Activated CD4-positive, alpha-beta T cell treated with anti-CD3 and anti-CD28 coated beads, Interleukin-2, amount 50 U/mL, for 4 hours (primary cell): ENCODE measurements at places on chromosomes 13 and 19.

DNA sequence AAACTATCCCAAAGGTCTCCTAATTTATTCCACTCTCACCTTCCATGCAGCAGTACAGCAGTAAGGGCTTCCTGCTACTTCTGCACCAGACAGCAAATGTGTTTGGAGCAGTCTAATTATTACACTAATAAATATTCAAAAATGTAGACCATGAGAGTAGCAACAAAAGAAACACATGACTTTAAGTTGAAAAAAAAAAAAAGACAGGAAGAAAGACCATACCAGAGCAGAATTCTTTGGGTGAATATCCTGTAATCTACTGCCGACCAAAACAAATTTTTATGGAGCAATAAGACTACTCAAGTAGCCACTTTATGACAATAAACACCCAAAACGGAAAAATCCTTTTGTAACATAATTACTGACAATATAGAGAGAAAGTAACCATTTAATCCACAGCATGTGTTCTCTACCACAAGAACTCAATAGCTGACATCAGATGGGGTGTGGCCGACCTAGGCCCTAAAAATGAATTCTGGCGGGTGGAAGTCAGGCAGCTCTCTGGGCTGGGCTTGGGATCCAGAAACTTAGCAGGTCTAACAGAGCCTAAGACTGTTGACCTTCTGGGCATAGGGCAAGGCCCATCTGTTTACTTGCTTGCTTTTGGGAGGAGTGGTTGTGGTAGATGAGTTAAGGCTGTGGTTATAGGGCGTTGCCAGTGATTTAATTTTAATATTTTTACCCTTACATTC, 4.6 kb downstream of the KLF12 start:
- DNase-seq = no peak

GRCh38 chr19:56841193-56841543, 642 bp upstream of the PEG3 start:
- DNase-seq = no peak

DNA sequence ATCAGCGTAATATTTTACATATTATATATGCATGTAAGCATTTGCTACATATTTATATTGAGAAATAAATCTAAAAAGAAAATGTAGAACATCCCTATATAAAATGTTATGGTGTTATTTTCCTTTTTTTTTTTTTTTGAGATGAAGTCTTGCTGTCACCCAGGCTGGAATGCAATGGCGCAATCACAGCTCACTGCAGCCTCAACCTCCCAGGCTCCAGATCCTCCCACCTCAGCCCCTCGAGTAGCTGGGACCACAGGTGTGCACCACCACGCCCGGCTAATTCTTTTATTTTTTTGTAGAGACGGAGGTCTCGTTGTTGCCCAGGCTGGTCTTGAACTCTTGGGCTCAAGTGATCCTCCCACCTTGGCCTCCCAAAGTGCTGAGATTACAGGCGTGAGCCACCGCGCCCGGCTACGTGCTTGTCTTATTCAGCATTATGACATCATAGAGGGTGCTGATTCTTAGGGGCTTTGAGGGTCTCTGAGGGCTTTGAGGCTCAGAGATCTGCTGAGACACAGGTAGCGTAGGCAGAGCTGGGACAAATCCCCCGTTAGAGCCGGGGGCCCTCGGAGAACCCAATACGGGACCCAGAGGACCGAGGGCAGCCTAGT, 101.9 kb downstream of the GADD45B start:
- DNase-seq = no peak

GRCh38 chr19:45952686-45953505, 20.8 kb downstream of the NOVA2 start:
- DNase-seq = peak; percentile 33

DNA sequence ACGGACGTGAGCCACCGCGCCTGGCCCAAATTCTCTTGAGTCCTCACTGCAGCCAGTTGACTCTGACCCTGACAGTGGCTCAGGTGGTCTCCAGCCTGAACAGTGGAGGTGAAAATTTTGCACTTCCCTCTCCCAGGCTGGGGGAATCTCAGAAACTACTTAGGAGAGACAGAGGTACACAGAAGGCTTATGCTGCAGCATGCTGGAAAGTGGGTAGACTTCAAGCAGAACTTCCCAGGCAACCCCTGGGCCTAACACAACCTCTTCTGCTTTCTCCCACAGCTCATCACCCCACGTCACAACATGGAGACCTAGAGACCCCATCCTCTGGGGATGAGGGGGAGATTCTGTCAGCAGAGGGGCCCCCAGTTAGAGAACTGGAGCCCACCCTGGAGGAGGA, 14.4 kb downstream of the NCAN start:
- no peak for DNase-seq

DNA sequence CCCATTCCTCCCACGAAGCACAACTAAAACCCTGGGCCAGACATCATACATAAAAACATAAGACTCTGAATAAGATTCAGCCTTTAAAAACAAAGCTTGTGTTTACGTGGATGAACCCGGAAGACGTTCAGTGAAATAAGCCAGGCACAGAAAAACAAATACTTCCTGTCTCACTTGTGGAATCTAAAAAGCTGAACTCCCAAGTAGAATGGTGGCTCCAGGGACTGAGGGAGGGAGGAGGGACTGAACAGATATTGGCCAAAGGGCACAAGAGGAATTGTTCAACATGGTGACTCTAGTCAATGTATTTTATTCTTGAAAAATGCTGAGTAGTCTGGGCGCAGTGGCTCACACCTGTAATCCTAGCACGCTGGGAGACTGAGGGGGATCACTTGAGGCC, 35.7 kb upstream of the TPM4 start:
- no peak for DNase-seq

GRCh38 chr19:52621376-52621775, 16.8 kb downstream of the ZNF83 start:
- DNase-seq = no peak

GRCh38 chr13:20174656-20175405, 14.0 kb upstream of the GJA3 start:
- DNase-seq = peak; percentile 69

- no peak for DNase-seq
Observed at GRCh38 chr13:63291701-63292100, 1876.1 kb upstream of the PCDH20 start.

- DNase-seq = no peak
Observed at GRCh38 chr13:21594715-21595545, 9.0 kb downstream of the MICU2 start.

GRCh38 chr19:55683449-55684261, 8.6 kb downstream of the EPN1 start:
- DNase-seq = no peak

- DNase-seq = peak; percentile 83
Observed at GRCh38 chr19:2171349-2172145, 7.8 kb downstream of the DOT1L start.

GRCh38 chr13:48909056-48909389, 66.7 kb upstream of the FNDC3A start:
- DNase-seq = no peak

DNA sequence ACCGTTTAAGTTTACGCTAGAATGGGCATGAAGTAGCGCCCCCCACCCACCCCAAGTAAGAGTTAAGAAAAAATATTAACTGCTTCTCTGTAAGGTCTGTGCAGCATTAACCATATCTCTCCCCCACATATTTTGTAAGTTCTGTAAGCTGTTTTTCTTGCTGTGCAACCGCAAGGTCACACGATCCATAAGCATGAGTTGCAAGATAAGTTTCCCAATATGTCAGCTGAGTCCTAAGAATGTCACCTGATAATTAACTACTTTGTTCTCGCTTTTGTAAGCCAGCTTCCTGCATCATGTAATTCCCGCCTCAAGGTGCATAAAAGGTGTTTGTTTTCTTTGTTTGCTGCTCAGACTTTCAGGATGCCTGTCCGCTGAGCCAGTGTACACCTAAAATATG, 187.0 kb downstream of the MYO16 start:
- no peak for DNase-seq

- DNase-seq = no peak
Observed at GRCh38 chr13:49516467-49516866, 20.7 kb downstream of the PHF11 start.

GRCh38 chr19:45615795-45616703, 14.0 kb upstream of the GPR4 start:
- peak; percentile 65 for DNase-seq

- DNase-seq = no peak
Observed at GRCh38 chr13:49419276-49419675, 24.6 kb downstream of the CAB39L start.

GRCh38 chr19:2678044-2678671, 24.3 kb downstream of the GNG7 start:
- DNase-seq = no peak

GRCh38 chr13:24642219-24642618, 38.0 kb upstream of the ATP12A start:
- DNase-seq = no peak

- DNase-seq = no peak
Observed at GRCh38 chr13:23806874-23807526, 82.2 kb downstream of the MIPEP start.

GRCh38 chr13:98685146-98685545, 67.3 kb downstream of the SLC15A1 start:
- DNase-seq = no peak

DNA sequence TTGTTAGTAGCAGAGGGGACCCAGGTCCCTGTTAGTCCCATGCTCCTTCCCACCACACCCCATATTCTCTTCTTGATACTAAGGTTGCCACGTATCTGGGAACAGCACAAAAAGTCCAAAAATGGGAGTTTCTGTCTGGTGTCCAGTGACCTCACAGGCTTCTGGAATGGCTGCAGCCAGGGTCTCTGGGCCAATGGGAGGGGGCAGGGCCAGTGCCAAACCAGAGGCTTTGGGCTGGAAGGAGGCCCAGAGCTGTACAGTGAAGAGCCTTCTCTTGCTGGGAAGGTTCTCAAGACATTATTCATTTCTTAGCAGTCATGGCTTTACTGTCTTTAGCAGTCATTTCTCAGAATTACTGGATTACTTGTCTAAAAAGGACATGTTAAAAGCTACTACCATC, 119.2 kb downstream of the FRY start:
- DNase-seq = no peak

GRCh38 chr13:70668293-70668692, 560.0 kb upstream of the KLHL1 start:
- DNase-seq = no peak

- DNase-seq = no peak
Observed at GRCh38 chr19:10152100-10152499, 32.4 kb upstream of the EIF3G start.

DNA sequence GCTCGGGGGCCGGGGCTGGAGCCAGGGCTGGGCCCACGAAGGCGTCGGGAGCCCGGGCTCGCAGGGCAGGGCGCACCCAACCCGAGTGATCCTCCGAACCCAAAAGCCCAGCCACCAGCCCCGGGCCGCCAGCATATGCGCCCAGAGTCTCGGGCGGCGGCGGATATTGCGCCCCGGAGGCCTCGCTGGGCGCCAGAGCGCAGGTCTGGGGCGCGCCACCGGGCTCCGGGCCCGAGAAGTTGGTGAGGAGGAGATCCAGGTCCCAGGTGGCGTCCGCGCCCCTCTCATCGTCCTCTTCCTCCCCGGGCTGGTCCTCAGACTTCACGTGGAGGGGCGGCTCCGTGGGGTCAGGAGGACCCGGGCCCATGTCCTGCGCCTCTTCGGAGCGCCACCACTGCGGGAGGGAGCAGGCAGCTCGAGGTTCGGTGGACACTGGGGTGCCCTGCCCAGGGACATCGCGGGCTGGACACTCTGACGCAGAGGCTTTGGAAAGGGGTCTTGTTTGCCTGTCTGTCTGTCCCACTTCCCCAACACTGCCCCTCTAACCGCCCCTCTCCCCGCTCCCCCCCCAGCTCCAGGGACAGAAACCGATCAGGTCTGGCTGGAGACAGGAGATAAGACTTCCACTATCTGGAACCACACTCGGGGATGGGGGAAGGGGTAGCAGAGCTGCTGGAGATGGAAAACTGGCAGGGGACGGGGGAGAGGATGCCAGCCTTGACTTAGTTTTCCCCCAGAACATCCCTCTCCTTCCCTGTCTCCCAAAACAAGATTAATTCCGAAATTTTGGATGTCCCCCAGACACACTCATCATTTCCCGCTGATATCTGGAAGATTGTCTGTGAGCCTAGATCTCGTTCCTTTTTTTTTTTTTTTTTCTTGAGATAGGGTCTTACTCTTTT, 1.0 kb downstream of the KLF1 start:
- DNase-seq = no peak

- no peak for DNase-seq
Observed at GRCh38 chr19:45767410-45767880, 1.6 kb downstream of the SIX5 start.

DNA sequence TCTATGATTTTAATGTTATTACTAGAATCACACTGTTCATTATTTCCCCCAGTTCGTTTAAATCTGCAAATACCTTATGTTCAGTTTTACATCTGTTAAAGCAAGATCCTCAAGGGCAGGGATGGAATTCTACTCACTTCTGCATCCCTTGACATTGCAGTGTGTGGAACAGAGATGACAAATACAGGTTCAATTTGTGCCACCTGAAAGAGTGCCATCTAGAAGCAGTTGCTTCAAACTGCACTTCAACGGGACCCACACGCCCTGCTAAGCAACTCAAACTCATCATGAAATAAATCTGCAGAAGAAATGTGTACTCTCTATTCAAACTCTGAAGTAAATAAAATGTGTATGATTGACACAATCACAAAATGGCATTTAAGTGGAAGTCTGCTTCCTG, 44.5 kb downstream of the RUBCNL start:
- no peak for DNase-seq

- no peak for DNase-seq
Observed at GRCh38 chr13:33007950-33008349, 8.3 kb upstream of the KL start.

- no peak for DNase-seq
Observed at GRCh38 chr13:95620030-95620824, 24.3 kb downstream of the DZIP1 start.

DNA sequence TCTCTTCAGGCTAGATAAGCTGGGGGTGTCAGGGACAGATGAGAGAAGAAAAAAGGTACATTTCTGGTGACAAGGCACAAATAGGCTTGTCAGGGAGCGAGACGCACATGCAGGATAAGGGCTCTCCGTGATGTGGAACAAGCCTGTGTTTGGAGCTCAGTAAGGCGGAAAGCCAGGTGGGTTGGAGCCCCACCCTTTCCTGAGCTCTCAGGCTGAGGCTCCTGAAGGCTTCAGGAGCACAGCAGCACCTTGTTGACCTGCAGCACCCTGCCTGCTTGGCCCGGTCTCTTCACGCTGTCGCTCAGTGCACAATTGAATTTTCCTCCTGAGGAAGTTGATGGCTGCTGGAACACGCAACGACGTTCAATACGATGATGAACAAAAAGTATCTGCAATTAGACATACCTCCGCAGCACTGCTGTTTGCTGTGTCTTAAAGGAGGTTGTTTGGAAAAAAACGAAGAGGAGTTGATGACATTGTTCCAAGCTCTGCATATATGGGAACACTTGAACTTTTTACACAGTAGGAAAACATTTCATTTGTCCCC, 29.3 kb downstream of the SERP2 start:
- no peak for DNase-seq

- no peak for DNase-seq
Observed at GRCh38 chr13:49681842-49682435, 9.3 kb downstream of the EBPL start.

DNA sequence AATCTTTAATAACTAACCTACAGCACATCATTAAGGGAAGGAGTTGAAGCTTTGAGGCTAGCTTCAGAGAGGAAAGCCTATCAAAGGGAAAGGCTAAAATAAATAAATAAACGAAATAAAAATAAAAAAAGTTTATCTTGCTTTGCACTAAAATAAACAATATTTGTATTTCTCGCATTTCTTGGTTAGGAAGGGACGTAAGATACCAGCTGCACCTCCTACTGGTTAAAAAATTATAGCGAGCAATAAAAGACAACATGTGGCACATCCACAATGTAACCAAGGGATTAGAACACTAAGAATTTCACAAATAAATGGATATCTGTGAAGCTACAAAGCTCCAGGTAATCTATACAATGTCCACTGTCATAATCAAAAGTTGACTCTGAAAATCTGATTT, 194.5 kb downstream of the DACH1 start:
- DNase-seq = no peak

- DNase-seq = no peak
Observed at GRCh38 chr19:5143471-5144411, 174.8 kb downstream of the KDM4B start.
